ENCODE measurements at places on chromosomes 2 and 18.

- DNase-seq = no peak
These were observed 40.3 kb downstream of the INPP5D start for GRCh38 chr2:233100192-233100998.

GRCh38 chr2:121356058-121356640, 71.1 kb upstream of the TFCP2L1 start:
- DNase-seq = peak; percentile 72

- no peak for DNase-seq
These were observed 14.9 kb upstream of the ITM2C start for GRCh38 chr2:230849633-230850357.

GRCh38 chr18:30862900-30863299, 179.6 kb downstream of the DSC3 start:
- DNase-seq = no peak

GRCh38 chr2:120486441-120486840, 140.5 kb downstream of the INHBB start:
- no peak for DNase-seq

DNA sequence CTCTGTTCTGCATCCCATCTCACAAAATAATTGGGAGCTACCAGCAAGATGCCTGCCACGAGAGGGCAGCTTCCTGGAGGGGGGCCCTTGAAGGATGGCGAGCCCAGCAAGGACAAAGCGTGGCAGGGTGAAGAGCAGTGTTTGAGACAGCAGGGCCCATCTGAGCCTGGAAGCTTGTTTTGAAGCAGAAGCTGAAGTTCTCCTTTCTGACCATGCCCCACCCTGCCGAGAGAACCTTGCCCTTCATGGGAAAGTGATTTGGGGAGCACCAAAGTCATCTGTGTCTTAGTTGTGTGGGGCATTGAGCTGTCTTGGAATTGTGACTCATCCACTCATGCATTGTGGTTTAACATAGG, 216.3 kb downstream of the BCL11A start:
- DNase-seq = no peak

Measured in COR-L47 (cell line).